ENCODE measurements at places on chromosomes 11 and 22. TPM values are rescaled to one million over a fixed set of nuclear protein-coding genes. Genes with fewer than 3 reads are reported as not detected.

BDNF gene
- 2.1 TPM for total RNA-seq

SEPTIN5 gene
- 5.0 TPM for total RNA-seq

ROBO4 gene
- not detected for total RNA-seq

ADSL gene
- total RNA-seq, result 181 TPM

RAG2 gene
- 0.15 TPM for total RNA-seq

SCO2 gene
- total RNA-seq, result 1.1 TPM

OR8G5 gene
- not detected for total RNA-seq

TRIM64 gene
- total RNA-seq, result not detected

MAPK11 gene
- 0.37 TPM for total RNA-seq
